Stimulated activated CD4-positive, alpha-beta T cell treated with anti-CD3 and anti-CD28 coated beads, TNF-alpha, amount 100 ng/mL, for 24 hours (primary cell): ENCODE measurements at places on chromosomes 7 and 10.

DNA sequence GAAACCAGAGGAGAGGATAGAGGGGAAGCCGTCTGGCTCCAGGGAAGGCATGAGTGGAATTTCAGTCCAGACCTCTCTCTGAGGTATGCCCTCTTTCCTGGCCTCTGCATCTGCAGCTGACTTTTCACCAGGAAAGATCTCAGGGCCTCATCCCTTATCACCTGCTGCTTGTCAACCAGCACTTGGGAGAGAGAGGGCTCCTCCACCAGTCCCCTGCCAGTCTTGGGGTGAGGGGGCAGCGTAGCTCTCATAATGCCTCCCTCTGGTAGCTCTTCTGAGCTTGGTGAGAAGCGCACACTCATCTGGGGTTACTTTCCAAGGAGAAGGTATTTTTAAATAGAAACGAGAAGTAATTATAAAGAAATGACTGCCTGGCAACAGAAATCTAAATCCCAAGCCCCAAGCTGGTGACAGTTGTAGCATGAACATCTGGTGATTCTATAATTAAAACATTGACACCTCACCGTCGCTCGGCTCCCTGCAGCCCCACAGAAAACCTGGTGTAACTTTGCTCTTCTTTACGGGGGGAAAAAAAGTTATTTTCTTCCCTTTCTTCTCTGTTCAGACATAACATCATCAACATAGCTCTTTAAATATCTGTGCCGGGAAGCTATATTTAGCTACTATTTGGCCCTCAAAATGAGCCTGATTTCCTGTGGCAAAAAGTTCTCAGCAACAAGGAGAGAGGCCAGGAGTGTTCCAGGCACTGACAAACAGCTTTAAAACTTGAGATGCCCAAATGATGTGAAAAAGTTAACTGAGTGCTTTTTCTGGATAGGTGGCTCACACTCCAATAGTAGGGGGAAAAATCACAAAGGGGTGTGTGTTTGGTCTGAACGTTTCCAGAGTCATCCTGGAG lies 26.9 kb downstream of the HIP1 start:
- no peak for DNase-seq

DNA sequence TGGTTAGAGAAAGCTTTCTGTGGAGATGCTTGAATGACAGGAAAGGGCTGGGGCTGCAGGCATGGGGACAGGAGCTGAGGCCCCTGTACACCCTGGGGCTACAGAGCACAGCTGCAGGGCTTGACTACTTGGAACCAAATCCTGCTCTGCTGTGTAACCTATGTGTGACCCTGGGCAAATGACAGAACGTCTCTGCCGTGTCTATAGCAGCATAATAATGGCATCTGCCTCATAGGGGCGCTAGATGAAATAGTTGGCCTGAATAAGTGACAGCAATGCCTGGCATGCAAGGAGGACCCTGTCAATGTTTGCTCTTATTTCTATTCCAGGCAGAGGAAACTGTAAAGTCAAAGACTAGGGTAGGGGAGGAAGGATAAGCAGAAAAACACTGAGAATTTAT lies 254.0 kb downstream of the USP6NL start:
- DNase-seq = no peak

DNA sequence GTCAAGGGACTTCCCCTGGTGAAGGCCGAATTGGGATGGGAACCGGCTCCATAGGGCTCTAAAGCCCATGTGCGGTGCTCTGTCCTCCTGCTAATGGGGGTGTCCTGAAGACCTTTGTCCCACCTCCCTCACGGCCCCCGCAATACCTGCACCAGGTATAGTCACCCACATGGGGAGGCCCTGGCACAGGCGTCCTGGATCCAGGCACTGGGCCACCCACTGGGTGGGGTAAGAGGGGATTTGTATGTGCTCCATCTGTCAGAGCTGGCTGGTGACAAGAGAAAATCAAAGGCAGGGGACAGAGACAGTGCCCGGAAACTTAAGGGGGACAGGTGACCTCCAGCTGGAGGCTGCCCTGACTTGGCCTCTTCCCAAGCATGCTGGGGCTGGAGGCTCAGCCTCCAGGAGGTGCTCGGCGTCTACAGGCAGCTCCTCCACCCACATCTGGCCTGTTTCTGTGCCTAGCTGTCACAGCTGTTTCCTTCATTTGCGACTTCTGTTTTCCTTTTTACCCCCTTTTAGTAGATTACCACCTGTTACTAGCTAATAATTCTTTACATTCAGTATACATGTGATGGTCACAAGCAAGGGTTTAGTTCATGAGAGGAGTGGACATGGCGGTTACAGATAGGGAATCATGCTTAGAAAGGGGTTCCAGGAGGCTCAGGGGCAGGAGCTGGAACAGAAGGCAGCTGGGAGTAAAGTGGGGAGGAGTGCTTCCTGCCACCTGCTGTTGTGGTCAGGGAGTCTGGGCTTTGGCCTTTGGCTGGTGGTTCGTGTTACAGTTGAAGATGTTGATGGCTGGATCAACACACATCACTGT lies 2.3 kb upstream of the CUZD1 start:
- no peak for DNase-seq

DNA sequence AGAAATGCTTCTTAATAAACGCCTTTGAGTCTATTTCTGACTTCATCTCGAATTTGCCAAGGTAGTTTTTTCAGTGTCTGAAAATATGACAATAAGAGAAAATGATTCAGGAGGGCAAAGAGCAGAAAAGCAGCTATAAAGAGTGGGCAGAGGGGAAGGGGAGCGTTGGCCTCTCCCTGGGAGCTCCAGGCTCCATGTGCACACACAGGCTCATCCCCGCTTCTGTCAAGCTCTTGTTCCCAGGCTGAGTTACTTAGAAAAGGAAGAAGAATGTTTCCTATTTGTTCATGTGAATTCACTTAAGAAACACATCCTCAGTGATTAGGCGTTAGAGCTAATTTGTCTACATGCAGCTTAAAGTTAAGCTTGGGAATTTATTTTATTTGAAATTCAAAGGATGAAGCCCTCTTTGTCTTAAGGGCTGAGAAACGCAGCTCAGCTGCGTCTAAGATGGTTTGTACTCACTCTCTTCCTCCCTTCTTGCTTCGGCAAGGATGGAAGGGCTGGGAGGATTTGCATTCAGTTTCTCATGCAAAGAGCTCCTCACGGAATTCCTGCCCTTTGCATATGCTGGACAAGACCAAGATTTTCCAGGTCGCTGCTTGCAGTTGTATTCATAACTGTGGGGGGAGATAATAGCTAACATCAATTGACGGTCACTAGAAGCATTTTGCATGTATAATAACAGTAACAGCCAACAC lies 29.0 kb upstream of the ATXN7L1 start:
- DNase-seq = no peak

DNA sequence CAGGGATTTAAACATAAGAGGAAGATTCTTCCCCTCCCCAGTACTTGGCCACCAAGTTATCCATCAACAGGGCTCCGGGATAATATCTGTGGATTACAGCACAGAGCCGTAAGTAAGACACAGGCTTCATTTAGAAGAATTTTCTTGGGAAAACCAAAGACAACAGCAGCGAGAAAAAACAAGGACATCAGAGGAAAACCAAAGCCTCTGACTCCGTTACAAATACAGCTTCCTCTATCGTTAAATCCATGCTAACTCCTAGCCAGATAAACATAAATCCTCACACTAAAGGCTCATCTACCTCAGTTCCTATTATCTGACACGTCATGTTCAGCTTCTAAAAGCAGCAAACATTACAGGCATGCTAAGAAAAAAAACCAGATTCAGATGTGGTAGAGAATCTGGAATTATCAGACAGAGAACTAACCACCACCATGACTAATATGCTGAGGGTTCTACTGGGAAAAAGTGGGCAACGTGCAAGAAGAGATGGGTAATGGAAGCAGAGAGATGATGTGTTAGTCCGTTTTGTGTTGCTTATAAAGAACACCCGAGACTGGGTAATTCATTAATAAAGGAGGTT lies 48.4 kb downstream of the BRI3 start:
- no peak for DNase-seq

GRCh38 chr7:76048668-76048988 lies 722 bp downstream of the MDH2 start:
- DNase-seq = no peak

- DNase-seq = no peak
Measured at GRCh38 chr7:157684157-157684908, 347.5 kb downstream of the DNAJB6 start.

DNA sequence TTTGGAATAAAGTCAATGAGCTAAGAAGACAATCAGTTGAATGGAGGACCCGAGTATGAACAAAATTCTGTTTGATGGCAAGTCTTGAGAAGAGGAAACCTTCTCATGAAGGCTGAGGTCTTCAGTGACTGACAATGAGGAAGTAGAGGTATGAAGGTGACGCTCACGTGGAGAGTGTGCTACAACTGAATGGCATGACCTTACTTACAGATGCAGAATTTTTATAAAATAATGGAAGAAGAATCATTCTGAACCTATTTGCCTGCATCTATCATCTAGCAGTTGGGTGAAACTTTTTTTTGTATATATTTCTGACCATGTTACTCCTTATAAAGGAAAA lies 19.4 kb upstream of the SP4 start:
- no peak for DNase-seq

- DNase-seq = peak; percentile 80
Measured at GRCh38 chr10:86376852-86377796, 10.5 kb upstream of the GRID1 start.

GRCh38 chr7:138460176-138460648 lies at the start of gene TRIM24:
TSS of gene TRIM24 (plus strand) at chr7:138460259. CDS start at chr7:138460549, 290 bp downstream.
- DNase-seq = peak; percentile 94
